Peyer's patch (tissue), 4 donors: ENCODE measurements at places on chromosomes 4 and X. TPM values are rescaled to one million over a fixed set of nuclear protein-coding genes. Genes with fewer than 3 reads are reported as not detected.

DNA sequence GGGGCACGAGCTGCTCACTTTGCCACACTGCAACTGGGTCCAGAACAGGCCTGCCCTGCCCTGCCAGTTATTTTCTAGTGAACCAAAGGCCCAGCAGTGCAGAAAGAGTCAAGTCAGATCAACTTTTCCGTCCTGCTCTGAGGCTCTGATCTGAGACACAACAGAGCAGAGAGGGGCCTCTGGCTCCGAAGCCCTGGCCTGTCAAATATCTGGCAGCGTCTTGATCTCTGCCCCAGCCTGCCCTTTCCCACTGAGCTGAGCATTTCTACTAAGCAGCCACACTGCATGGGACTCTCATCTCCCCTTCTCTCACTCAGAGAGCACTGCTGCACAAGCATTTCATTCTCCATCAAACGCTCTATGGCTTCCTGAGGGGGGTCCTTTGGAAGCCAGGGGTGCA lies 11.8 kb downstream of the IGFBP7 start:
- no peaks in the 10 kb centered on the region for H3K27me3 ChIP-seq
- peak overlapping the region; percentile 67 for H3K27ac ChIP-seq
- DNase-seq, result no peak
- H3K4me3 ChIP-seq, result no peak overlapping the region
- no peaks in the 10 kb centered on the region for H3K36me3 ChIP-seq

DNA sequence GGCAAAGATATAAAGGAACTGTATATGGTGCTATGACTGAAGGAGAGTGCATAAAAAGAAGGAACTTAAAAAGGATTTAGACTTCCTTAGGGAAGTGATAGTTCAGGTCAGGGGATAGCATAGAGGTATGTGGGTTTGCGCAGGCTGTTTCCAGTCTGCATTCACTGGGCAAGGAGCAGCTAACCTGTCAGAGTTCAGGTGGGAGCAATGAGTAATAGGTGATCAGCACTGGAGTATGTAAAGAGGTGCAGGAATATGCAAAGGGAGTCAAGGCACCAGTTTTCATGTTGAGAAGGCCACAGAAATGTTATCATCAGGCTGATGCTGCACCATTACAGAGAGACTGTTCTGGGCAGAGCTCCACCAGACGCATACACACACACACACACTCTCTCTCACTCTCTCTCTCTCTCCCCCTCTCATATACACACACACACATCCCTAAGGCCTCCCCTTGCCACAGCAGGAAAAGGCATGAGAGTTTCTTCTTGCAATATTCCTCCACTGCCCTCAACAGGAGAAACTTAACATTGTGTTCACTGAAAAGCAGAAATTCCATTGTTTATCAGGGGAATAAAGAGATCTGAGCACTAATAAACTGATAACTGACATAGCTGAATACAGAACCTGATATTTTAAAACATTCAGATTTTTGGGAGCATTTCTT lies 256.4 kb upstream of the GRID2 start:
- H3K4me3 ChIP-seq, result no peak overlapping the region
- H3K27me3 ChIP-seq, result no peaks in the 10 kb centered on the region
- no peaks in the 10 kb centered on the region for H3K36me3 ChIP-seq
- no peaks in the 10 kb centered on the region for H3K4me1 ChIP-seq

GRCh38 chrX:70219938-70220764 lies 14.3 kb upstream of the AWAT1 start:
- no peak overlapping the region for H3K4me3 ChIP-seq
- no peak for DNase-seq
- peak overlapping the region; percentile 40 for H3K27ac ChIP-seq
- no peaks in the 10 kb centered on the region for H3K36me3 ChIP-seq
- no peaks in the 10 kb centered on the region for H3K4me1 ChIP-seq
- H3K27me3 ChIP-seq, result no peaks in the 10 kb centered on the region

PCDH11X gene
- total RNA-seq, result not detected

GRCh38 chr4:1763070-1763549 lies 30.0 kb upstream of the FGFR3 start:
- H3K4me1 ChIP-seq, result no peaks in the 10 kb centered on the region
- peak overlapping the region; percentile 35 for H3K4me3 ChIP-seq
- H3K27me3 ChIP-seq, result peaks cover 9% of the 10 kb centered on the region
- no peak for DNase-seq
- H3K27ac ChIP-seq, result no peak overlapping the region
- H3K36me3 ChIP-seq, result no peaks in the 10 kb centered on the region

DNA sequence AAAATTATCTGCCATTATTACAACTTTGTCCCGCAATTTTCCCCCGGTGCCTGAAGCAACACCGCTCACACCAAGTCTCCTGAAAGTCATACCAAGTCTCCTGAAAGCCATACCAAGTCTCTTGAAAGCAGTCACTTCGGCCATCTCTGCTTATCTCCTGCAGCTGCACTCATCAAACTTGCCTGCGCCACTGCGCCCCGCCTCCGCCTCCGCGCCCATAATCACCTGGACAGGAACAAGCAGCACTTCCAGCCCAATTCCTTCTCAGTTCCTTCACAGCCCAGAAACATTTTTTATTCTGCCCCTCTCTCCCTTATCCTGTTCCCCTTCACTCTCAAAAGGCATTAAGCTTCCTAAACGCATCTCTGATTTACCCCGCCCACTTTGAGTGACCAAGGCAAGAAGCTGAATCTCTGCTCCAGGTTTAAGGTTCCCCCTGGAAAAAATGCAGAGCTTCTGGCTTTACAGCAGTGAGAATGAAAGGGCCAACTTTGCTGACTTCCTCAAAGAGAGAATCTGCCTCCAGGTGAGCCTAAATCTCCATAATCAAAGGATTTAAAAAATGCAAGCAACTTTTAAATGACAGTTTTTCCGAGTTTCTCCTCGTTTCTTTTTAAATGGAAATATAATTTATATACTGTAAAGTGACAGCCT lies 7.7 kb downstream of the GPR50 start:
- no peaks in the 10 kb centered on the region for H3K27me3 ChIP-seq
- DNase-seq, result no peak
- H3K4me3 ChIP-seq, result no peak overlapping the region
- H3K36me3 ChIP-seq, result no peaks in the 10 kb centered on the region
- no peaks in the 10 kb centered on the region for H3K4me1 ChIP-seq
- H3K27ac ChIP-seq, result no peak overlapping the region
